Muscle of arm (tissue), 14 donors: ENCODE measurements at places on chromosomes 11 and 22.

- DNase-seq: no peak
These were observed 40.7 kb upstream of the RTL6 start for GRCh38 chr22:44538518-44539315.

DNA sequence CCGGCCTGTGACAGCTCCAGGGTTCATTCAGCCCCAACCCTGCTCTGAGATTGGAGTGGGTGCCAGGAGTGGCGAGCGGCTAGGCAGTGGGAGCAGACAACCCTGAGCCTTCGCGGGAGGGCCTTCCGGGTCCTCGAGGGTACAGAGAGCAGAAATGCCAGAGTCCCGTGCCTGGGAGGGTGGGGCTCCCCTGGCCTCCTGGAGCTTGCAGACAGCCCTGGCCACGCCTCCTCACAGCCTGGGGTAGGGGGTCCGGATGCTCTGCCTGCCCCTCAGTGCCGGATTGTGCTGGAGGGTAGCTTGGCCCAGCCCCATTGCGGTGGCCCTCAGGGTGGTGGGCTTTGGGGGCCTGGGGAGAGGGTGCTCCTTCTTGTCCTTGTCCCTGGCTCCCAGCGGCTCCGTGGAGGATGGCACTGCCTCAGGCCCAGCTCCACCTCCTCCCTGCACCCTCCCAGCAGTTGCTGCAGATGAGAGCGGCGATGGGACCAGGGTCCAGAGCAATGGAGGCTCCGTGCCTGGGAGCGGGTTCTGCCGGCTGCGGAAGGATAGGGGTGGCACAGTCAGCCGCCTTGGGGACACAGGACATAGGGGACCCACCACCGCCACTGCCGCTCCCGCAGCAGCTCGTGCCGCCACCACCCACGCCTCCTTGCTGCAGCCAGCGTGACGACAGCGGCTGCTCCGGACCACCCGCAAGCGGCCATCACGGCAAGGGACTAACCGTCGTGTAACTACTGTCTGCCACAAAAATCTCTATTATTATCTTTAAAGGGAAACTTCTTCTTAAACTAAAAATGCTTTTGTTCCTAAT is 34.9 kb upstream of the OR10G7 start:
- no peak for DNase-seq

DNA sequence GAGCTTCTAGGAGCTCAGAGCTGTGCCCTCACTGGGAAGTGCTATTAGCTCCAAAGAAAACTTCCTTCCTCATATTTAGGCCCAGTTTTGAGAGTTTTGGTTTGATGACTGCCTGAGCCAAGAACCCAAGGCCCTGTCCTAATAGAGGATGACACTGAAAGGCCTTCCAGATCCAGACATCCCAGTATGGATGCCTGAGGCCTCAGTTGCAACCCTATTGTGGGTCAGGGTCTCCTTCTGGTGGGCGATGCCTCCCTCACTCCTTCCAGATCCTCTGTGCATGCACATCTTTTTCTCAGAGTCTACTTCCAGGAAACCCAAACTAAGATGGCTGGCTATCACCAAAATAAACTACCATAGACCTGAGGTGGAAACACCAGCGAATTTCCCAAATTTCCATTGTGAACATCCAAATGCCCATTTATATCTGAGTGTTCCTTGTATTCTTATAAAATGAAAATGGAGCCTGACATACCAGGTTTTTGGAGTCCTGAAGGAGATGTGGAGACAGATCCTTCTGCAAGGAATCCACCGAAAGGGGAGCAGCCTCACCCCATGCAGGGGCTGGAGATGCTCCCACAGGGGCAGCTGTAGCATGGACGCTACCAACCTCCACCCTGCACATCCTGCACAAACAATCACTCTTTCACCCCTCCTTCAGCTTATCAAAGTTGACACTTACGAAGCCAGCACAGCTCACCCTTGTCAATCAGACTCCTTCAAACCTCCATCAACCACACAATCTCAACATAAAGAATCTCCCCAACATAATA is 61.1 kb downstream of the GGTLC2 start:
- DNase-seq: no peak

GRCh38 chr11:76177250-76177686 is 29.0 kb downstream of the WNT11 start:
- DNase-seq: no peak

DNA sequence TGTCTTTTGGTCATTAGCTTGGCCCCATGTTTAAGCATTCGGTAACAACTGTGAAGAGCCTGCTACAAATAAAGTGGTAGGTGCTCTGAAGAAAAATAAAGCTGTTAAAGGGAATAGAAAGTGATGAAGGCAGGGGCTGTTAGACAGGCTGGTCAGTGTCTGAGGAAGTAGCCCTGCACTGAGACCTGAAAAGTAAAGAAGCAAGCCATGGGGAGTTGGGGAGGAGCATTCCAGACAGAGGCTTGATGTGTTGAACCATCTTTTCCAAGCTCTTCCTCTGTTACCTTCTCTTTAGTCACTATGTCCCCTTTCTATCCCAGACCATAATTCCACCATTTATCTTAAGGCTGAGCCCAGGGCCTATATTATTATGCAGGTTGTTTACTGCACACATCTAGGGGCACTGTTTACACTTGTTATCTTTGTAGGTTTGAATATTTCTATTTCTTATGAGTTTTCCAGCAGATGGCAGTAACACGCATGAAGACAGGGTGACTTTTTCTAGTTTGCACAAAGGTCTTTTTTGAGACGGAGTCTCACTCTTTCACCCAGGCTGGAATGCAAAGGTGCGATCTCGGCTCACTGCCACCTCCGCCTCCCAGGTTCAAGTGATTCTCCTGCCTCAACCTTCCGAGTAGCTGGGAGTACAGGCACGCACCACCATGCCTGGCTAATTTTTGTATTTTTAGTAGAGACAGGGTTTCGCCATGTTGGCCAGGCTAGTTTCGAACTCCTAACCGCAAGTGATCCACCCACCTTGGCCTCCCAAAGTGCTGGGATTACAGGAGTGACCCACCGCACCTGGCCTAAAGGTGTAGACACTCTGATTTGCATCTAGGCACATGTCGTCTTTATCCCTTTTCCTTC is 23.0 kb downstream of the ZFTA start:
- DNase-seq: no peak

- no peak for DNase-seq
These were observed 341.5 kb downstream of the SHANK2 start for GRCh38 chr11:70910835-70911234.

- no peak for DNase-seq
These were observed 9.1 kb upstream of the CCDC81 start for GRCh38 chr11:86365546-86365945.

DNA sequence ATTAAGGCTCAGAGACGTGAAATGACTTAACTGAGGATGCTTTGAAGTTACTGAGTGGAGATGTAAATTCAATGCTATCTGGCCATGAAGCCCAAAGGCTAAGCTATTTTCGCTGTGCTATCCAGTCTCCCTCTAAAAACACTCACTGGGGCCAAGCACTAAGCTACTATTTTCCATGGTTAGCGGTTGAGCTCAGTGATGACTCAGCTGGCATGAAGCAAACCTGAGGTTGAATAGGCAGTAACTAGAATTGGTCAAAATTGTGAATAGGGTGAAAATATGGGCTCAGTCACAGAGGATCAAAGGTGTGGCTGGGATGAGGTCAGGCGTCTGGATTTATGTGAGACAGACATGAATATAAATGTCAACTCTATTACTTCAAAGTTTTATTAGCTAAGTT is 564.2 kb upstream of the KIRREL3 start:
- DNase-seq: no peak

DNA sequence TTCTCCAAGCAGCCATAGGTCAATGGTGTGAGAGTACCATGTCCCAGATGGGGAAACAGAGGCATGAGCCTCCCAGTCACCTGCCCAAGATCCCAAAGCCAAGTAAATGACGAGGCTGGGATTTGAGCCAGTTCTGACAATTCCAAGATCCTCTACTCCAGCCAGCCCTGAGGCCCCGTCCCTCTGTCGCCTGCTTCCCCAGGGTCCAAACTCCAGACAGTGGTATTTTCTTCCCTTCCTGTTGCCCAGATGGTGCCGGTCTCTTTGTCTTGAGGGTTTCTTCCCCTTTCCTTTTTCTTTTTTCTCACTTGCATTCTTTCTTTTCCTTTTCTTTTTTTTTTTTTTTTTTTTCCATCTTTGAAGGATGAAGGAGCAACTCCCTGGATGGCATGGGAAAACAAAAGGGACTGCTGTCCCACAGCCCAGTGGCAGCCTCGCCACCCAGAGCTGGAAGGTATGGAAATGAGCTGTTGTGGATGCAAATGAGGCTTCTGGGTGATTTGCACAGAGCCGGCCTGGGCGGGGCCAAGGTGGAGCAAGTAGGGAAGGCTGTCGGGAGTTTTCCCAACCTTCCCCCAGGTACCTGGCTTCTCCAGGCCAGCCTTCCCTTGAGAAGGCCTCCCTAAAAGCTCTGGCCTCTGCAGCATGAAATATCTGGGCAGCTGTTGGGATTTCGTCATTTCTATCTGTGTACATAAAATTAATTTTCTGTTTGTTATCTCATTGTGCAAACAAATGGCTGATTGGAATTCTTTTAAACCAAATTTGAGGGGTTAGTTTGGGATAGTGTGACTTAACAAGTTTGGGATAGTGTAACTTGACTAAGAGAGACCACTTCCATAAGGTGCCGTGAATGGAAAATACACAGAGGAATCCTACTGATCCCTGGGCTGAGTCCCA is 146.8 kb downstream of the MN1 start:
- no peak for DNase-seq

- DNase-seq: peak; percentile 69
These were observed 51.5 kb downstream of the LHFPL7 start for GRCh38 chr22:24894998-24895397.

DNA sequence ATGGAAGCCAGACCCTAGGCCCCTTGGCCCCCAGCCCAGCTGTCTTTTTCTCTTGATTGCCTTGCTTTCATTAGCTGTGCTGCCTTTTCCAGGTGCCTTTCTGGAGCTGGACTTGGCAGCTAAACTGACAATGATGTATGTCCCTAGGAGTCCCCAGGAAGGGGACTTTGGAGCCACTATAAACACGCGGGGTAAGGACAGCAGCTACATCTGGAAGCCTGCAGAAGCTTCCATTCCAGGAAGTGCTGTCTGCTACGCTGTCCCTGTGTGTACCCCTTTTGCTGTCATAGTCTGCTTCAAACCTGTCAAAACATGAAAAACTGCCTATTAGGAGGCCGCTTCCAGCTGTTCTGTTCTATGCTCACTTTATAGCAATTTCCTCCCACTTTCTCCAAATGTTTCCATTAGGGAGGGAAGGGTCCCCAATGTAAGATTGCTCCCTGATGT is 153.3 kb upstream of the RAG2 start:
- peak; percentile 57 for DNase-seq

DNA sequence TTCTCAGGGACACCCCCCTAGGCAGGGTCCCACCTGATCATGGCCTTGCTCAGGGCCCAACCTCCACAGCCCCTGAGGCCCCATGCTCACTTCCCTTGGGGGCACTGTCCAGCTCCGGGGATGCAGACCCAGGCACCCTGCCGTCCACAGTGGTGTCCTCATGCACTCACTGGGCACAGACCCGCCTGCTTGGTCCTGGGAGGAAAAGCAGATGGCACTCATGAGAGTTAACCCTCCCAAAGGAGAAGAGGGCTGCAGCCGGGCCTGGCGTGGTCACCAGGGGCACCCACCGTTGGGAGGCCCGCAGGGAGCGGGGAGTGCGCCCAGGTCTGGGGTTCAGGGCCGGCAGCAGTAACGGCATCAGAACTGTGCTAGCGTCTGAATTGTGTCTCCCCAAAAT is 1270.9 kb downstream of the BRD1 start:
- no peak for DNase-seq

DNA sequence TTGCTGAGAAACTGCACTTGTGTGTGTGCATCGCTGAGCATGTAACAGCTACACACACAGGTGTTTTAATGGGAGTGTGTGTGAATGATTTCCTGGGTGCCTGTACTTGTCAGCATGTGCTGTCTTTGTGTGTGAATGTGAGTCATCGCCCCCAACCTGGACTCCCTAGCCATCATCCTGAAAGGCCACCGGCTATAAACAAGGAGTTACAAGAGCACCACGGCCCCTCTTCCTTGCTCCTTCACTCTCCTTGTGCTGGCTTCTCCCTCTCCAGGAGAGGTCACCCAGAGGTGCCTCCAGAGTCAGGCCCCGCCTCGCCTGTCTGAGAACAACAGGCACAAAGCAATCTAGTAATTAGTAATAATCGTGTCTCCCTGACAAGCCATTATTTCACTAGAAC is 419.2 kb downstream of the BUD13 start:
- no peak for DNase-seq

DNA sequence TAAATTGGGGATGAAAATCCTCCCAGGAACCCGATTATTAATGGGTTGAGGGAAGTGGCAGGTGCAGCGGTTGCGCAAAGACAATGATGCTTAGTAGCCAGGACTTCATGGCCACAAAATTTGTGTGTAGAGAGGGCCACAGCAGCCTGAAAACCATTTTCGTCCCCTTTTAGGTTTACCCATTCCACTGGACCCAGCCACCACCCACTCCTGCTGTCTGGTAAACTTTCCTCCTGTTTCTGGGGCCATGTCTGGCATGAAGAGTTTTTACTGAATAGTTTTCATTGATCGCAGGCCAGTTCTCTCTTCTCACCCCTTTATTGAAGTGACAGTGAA is 69.5 kb upstream of the SYT13 start:
- DNase-seq: no peak

DNA sequence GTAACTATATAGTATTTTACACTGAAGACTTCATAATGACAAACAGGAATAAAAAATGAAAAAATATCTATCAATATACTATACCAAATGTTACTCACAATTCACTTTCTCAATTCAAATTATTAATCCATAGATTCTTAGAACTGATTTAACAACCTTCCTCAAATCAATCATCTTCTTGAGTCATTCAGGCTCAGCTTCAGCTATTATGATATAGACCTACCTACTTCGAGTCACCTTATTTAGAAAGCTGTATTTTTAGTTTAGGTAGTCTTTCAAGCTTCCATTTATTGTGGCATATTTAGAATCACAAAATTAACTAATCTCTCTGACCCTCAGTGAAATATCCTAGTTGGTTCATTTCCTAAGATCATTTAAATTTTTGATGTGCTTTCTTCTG is 8.2 kb downstream of the CREBZF start:
- DNase-seq: no peak

DNA sequence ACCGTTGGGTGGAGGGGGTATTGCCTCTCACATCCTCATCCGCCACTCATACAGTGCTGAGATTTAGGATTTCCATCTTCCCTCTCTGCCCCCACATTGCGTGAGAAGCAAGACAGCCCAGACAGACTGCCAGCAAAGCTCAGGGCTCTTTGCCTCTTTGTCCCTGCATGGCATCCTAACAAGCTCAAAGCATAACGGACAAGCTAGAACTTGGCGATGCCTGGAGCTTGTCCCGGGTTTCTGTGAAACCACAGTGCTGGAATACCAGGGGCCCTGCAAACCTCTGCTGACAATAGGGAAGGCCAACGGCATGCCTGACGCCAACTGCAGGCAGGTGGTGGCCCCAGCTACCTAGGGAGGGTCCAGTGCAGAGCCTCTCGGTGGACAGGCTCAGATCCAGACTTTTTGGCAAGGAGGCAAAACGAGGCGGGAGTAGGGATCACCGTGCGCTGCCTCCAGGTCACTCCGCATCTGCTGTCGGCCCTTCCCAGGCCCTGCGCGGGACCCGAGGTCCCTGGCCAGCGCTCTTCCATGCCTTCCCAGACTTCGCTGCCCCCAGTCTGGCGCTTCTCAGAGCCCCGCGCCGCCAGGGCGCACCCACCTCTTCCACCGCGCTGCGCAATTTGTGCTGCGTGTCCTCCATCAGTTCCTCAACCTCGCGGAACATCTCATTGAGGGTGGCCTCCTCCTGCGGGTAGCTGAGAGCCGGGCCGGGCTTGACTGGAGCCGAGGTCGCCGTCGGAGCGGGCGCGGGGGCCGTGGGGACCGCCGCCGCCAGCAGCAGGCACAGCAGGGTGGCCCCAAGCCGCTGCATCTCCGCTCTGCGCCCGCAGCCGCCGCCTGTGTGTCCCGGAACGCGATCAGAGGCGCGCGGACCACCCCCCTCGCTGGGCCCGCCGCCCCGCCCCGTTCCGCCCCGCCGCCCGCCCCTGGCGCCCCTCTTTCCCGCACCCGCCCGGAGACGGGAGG is at the start of gene DKK3:
DKK3 (minus strand) TSS at position 858 of the 969 bp plus-strand sequence; CDS start at position 814, 44 bp downstream.
- DNase-seq: no peak
